T-helper 22 cell (primary cell): ENCODE measurements at places on chromosomes 13 and 19.

DNA sequence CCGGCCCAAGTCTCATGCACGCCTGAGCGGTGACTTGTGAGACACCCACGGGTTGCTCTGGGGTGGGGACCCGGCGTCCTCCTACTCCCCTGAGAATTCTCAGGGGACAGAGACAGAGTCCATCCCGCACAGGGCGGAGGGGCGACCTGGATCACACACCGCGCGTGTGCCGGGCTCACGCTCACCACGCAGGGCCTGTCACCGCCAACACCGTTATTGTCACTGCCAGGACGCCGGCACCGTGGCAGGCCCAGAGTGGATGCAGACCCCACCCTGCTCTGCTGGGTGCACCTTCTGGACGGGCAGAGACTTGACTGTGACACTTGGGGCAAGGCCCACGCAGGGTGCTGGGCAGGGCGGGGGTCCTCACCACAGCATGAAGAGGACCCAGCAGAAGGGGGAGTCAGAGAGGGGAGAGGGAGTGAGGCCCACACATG is 16.2 kb downstream of the MOB3A start:
- DNase-seq: no peak

DNA sequence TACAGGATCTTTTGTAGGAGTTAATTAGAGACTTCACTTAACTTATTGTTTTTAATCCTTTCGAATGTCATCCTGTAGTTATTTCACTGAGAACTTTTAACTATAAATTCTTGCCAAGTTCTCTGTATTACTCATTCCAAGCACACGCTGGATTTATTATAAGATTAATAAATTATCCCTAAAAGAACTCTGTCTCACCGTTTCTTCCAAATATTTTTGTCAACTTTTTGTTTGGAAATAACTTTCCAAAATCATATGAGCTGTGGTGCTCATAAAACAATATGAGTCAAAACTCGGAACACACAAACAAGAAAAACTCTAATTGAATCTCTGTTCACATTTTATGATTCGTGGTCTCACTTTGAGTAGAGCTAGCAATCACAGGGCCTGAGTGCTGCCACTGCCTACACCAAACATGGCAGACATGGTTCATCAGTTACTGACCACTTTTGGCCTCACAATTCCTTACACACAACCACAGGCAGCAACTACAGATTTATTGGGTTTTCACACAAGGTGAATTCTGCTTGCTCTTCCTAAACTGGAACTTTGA is 412.0 kb downstream of the FGF14 start:
- no peak for DNase-seq

- DNase-seq: no peak
Observed at GRCh38 chr13:73870036-73870741, 264.0 kb downstream of the KLF12 start.

DNA sequence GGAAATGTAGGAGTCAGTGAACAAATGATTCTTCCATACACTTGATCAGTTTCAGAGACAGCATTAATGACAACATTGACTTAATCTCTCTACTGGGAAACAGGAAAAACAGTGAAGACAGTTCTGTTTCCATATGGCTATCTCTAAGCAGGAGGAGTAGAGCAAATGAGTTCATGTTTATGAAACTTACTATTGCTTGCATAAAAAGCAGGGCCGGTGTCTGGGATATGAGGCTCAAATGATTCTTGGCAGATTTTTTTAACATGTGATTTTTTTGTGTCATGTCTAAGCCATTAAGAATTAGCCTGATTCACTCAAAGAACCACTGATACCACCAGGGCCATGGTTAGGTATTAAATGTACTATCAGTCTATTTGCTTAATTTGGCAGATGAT is 141.9 kb downstream of the SLC7A1 start:
- no peak for DNase-seq

GRCh38 chr19:5369962-5370367 is 29.4 kb upstream of the PTPRS start:
- no peak for DNase-seq

DNA sequence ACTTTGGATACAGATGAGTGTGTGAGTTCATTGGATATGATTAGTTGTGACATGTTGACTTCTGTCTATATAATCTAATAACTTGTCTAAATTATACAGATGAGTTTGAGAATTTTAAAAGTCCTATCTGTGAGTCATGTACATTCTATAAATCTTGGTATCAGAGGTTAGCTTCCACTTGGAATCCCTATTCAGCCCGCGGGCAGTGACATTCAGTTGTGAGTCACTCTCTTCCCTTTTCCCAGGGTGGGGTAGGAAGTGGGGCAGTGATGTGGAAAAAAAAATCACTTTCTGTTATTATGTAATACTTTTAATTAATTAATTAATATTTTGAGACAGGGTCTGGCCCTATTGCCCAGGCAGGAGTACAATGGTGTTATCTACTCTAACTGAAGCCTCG is 33.0 kb upstream of the ZNF808 start:
- DNase-seq: no peak

GRCh38 chr13:110234532-110234931 is 72.4 kb downstream of the COL4A1 start:
- DNase-seq: no peak

GRCh38 chr13:113489549-113490495 is 689 bp downstream of the DCUN1D2 start:
- DNase-seq: peak; percentile 3

GRCh38 chr13:75226733-75227435 is 255.1 kb downstream of the TBC1D4 start:
- DNase-seq: no peak

DNA sequence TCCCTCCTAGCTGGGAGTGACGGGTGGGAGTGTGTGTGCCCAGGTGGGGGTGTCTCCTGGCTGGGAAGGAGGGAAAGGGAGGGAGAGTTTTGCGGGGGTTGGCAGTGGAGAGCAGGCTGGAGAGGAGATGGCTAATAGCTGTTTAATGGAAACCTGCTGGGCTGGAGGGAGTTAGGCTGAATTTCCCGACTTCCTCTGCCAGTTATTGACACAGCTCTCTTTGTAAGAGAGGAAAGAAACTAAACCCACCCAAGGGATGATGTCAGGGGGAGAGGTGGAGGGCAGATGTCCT is 10.2 kb upstream of the ILF3 start:
- DNase-seq: no peak

GRCh38 chr13:83666141-83666540 is 216.1 kb downstream of the SLITRK1 start:
- DNase-seq: no peak

DNA sequence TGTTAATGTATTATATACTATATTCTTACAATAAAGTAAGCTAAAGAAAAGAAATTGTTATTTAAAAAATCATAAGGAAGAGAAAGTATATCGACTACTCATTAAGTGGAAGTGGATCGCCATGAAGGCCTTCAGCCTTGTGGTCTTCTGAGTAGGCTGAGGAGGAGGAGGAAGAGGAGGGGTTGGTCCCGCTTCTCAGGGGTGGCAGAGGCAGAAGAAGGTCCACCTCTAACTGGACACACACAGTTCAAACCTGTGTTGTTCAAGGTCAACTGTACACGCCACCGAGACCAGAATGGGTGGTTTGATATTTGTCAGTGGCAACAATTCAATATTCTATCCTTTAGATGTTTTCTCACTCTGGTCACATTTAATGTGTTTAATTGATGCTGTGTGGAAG is 67.2 kb downstream of the ALOX5AP start:
- DNase-seq: no peak

DNA sequence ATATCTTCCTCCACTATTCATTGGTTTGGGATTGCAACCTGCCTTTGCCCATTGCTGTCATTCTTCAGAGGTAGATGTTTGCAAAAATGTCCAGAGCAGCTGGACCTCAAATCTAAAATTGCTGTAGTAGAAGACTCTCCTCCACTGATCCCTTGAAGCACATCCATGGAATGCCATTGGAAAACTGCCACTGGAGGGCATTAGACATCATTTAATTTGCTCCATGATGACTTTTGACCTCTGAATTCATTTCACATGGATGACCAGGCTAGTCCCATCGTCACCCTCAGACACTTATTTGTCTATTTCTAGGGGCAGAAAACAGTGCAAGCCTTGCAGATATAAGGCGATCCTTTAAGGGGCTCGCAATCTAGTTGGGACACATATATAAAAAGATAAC is 33.9 kb upstream of the FLT1 start:
- no peak for DNase-seq

- DNase-seq: no peak
Observed at GRCh38 chr13:109913186-109913585, 126.8 kb upstream of the IRS2 start.

GRCh38 chr13:39877134-39877533 is 221.7 kb downstream of the COG6 start:
- DNase-seq: no peak

GRCh38 chr13:74761801-74762757 is 627.9 kb upstream of the KLF12 start:
- no peak for DNase-seq

GRCh38 chr19:52086481-52086880 is 9.1 kb downstream of the ZNF841 start:
- no peak for DNase-seq

GRCh38 chr13:31880851-31881494 is 141.6 kb downstream of the RXFP2 start:
- no peak for DNase-seq

GRCh38 chr13:37014609-37015008 is 14.0 kb downstream of the EXOSC8 start:
- no peak for DNase-seq

DNA sequence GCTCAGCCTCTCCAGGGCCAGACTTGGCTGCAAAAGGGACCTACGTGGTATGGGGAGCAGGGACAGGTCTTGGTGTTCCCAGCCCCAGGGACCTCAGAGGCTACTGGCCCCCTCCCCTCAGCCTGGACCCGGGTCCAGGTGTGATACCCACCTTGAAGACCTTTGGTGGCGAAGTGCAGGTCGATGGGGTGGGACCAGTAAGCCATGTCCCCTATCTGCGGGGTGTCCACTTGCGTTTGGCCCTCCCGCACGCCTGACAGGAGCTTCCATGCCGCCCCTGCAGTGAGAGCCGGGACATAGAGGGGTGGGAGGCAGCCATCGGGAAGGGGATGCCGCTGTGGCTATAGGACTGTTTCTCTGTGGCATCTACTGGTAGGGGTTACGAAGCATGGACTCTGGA is 4.0 kb upstream of the TGFB1 start:
- no peak for DNase-seq

GRCh38 chr13:79267560-79267959 is 138.5 kb downstream of the RBM26 start:
- DNase-seq: no peak

DNA sequence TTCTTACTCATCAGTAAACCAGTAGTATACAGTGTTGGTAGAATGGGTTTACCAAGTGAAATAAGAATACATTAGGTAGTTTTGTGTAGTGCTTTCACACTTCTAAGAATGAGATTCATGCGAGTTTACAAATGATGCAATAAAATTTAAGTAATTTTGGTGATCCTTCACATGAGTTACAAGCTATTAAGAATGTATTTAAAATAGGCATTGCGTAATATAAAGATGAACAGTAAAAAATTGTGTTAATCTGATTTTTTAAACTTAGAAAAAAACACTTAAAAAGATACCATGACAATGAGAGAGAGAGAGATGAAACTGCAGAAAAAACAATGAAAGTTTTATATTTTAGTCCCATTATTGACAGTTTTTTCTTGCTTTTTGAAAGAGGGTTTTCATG is 570.5 kb downstream of the SLITRK6 start:
- DNase-seq: no peak

- DNase-seq: no peak
Observed at GRCh38 chr13:110538632-110539031, 22.9 kb downstream of the RAB20 start.

DNA sequence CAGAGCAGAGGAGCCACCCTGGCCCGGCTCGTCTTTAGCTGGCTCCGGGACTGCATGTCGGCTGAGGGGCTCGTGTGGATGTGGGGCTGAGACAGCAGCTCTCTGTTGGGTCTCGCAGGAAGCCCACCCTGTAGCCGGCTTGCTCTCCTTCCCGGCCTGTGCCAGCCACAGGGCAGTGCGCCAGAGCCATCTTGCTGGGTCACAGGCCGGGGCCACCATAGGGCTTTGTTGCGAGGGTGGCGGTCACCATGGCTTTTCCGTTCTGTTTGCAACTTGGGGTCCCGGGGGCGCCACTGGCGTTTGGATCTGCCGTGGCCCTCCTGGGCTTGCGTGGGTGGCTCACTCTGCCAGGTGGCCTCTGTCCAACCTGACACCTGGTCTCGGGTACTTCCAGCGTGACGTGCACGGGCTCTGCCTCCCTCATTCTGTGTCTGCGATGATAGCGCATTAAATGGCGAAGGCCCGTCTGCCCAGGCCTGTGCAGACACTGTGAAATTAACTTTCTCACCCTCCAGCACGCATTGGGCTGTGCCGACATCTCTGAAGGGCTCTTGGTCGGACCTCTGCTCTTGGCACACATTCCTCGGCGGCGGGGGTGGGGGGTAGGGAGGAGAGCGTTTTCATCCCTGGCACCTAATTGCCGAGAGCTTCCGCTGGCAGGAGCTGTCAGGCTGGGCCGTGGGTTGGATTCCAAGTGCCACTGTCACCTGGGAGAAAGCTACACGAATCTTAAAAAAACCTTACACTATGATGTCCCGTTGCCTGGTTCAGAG is 95.1 kb downstream of the KDM4B start:
- no peak for DNase-seq

- no peak for DNase-seq
Observed at GRCh38 chr13:110640591-110641029, 25.3 kb downstream of the NAXD start.
